ENCODE measurements at places on chromosomes 7 and 10.

- DNase-seq, result peak; percentile 27
Observed at GRCh38 chr7:101953248-101953819, 135.9 kb downstream of the CUX1 start.

DNA sequence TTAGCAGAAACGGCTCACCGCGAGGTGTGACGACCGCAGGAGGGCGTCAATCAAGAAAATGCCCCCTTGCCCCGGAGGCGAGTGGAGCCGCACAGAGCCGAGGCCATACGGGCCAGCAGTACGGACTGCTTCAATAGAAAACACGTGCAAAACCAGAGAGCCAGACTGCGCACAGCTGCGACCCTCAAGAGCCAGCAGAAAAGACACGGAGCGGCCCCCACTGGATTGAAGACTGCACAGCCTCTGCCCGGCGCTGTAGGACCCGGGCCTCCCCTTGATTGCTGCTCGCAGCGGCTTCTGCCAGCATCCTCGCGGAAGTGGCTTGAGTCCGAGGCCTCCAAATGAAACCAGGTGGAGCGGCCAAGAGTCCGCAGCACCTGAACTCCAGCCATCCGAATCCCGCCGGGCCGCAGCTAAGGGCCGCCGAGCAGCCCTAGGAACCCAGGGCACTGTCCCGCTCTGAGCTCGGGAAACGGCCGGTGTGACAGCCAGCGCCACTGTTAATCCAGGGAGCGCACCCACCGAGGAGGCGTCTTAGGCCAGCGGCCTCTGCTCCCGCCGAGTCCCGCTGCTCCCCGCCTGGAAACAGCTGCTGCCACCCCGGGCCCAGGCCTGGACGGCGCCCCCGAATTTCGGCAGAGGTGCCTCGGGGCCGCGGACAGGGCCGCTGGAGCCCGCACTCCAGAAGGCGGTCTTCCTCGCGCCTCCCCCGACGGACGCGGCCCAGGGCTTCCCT lies 660 bp upstream of the HHEX start:
- DNase-seq, result no peak

- no peak for DNase-seq
Observed at GRCh38 chr7:150665089-150665748, 20.3 kb upstream of the GIMAP2 start.

DNA sequence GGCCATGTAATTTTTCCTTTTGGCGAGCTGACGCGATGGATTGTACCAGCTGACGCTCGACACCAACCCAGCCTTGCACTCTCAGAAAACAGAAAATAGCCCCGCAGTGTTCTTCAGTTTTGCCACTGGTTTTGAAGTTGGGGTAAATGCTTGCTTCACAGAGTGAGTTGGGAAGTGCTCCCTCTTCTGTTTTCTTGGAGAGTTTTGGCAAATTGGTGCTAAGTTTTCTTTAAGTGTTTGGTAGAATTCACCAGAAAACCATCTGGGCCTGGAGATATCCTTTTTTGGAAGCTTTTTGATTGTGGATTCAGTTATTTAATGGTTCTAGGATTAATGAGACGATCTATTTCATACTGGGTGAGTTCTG lies 252.8 kb downstream of the ELFN1 start:
- no peak for DNase-seq

DNA sequence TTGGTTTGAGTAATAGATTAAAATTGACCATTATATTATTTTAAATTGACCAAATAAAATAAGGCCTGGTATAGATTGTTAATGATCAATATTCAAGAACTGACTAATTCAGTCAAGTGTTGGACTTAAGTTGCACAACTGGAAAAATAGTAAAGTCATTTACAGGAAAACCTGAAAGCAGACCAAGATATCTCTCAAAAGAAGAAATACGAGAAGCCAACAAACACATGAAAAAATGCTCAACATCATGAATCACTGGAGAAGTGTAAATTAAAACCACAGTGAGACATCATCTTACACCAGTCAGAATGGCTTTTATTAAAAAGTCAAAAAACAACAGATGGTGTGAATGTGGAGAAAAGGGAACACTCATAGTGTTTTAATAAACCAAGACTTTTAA lies 80.4 kb upstream of the MALRD1 start:
- DNase-seq, result no peak

- DNase-seq, result no peak
Observed at GRCh38 chr10:30430544-30431298, 3.3 kb upstream of the MAP3K8 start.

GRCh38 chr7:78279032-78279431 lies 480.5 kb downstream of the PHTF2 start:
- peak; percentile 42 for DNase-seq

- DNase-seq, result peak; percentile 92
Observed at GRCh38 chr10:70132098-70133029, at the start of gene AIFM2. Gene AIFM2 (minus strand): TSS chr10:70132825. CDS start chr10:70124084, 8,741 bp downstream.

Measured in RWPE1 (cell line).